ENCODE measurements at places on chromosomes 11 and 22.

GRCh38 chr22:37526376-37526775 lies 7.2 kb upstream of the CARD10 start:
- no peak for DNase-seq

- no peak for DNase-seq
Measured at GRCh38 chr11:117782101-117782500, 14.9 kb downstream of the DSCAML1 start.

DNA sequence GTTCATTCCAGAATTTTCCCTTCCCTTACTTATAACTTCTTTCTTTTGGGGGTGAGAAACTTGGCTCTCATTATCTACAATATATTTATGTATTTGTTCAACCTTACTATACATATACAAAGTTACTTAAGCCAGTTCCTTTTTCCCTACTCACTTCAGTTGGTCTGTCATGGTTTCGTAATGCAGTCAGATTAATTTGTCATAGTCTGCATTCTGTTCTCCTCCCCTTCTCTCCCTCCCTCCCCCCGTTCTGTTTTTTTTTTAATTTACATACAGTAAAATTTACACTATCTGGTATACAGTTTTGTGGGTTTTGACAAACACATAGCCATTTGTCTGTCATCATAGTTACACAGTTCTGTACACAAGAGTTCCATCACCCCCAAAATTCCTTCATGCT lies 71.8 kb upstream of the ADORA2A start:
- DNase-seq, result no peak

GRCh38 chr11:79059141-79059540 lies 381.7 kb downstream of the TENM4 start:
- DNase-seq, result no peak

DNA sequence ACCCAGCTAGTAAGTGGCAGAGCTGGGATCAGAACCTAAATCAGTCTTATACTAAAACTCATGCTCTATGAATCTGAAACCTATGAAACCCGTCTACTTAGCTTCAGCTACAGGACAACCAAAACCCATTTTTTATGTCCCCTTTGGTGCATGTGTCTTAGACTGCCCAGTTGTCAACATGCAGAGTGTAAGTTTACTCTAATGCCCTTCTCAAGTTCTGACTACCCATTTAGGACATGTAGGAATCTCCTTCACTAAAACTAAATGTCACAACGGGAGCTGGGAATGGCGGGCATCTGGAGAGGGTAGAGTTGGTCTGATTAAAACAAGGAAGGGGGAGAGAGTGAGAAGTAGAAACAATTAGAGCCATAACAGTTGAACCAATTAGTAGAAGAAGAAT lies 167.9 kb upstream of the UBASH3B start:
- no peak for DNase-seq

DNA sequence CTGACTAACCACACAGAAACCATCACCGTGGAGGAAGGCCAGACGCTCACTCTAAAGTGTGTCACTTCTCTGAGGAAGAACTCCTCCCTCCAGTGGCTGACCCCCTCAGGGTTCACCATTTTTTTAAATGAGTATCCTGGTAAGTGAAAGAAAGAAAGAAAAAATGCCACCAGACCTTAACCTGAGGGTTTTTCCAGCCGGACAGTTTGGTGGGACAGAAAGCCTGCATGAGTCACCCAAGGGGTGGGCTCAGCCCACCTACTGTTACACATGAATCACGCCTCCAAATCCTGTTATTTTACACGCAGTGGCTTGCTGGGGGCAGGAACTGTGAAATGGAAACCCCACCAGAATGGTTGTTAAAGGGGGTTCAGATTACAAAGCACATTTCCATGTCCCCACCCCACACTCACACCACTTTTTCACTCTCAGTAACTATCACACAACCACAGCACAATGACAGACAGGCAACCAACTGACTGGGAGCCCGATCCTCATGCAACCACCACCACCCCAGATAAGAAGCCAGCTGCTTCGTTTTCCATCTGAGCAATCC lies 11.9 kb downstream of the CRTAM start:
- peak; percentile 60 for DNase-seq

DNA sequence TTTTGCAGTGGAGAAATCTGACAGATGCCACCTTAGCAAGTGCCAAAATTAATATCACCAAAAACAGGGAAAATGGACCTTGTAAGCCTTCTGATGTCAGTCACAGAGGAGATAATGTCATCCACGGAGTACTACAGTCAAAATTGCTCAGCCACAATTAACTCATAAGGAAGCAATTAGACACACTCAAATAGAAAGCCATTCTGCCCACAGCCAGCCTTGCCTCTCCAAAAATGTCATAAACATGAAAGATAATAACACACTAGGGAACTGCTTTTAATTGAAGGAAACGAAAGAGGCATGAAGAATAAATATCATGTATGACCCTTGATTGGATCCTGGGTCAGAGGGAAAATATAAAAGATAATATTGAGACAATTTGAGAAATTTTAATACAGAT lies 505.6 kb upstream of the API5 start:
- no peak for DNase-seq

DNA sequence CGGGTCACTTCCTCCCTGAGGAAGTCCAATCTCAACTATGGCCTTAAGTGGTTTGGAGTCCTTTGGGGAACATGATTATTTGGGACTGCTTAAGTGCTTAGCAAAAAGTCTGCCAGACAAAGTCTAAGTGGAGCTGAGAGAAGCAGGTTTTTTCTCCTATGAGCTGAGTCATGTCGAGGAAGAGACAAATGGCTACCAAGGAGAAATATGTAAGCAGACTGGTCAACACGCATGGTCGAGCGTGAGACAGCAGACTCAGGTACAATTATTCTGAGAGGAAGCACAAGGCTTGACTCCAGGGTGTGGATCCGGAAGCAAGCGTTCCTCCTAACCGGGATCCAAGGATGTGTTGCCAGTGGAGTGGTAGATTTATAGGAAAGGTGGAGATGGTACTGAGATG lies 30.6 kb downstream of the UBASH3B start:
- DNase-seq, result no peak

- DNase-seq, result no peak
Measured at GRCh38 chr11:69245491-69246345, 48.2 kb upstream of the MYEOV start.

GRCh38 chr11:10628508-10629236 lies 60.2 kb upstream of the LYVE1 start:
- no peak for DNase-seq

DNA sequence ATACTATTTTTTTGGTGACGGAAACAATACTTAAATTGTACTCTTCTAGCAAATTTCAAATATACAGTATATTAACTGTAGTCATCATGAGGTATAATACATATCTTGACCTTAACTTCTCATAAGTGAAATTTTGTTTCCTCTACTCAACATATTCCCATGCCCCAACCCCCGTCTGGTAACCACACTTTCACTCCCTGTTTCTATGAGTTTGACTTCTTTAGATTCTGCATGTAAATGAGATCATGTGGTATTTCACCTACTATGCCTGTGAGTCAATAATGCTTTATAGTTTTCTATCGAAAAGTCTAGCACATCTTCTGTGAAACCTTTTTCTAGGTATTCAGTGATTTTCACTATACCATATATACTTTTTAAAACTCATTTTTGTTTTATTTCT lies 663.2 kb downstream of the CNTN5 start:
- DNase-seq, result no peak

GRCh38 chr11:134580610-134580975 lies 168.6 kb upstream of the B3GAT1 start:
- no peak for DNase-seq

DNA sequence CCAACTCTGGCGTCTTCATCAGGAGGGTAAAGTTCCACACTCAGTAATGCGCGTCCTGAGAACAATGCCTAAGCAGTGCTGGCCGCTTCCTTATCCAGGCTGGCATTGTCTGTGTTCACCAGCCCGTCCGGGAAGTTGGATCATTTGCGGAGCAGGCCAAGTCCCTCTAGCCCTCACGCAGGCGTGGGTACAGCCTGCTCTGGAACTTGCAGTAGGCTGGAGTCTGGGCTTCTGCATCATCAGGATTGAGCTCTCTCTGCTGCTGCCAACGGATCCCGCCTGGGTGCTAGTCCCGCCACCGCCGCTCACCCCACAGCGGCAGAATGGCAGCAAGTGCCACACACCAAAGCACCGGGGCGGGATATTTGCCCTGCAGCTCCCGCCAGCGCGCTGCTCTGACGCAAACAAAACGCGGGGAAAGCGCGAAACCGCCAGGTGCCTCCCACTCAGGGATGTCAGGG lies 29.0 kb downstream of the GLYATL1 start:
- DNase-seq, result no peak

DNA sequence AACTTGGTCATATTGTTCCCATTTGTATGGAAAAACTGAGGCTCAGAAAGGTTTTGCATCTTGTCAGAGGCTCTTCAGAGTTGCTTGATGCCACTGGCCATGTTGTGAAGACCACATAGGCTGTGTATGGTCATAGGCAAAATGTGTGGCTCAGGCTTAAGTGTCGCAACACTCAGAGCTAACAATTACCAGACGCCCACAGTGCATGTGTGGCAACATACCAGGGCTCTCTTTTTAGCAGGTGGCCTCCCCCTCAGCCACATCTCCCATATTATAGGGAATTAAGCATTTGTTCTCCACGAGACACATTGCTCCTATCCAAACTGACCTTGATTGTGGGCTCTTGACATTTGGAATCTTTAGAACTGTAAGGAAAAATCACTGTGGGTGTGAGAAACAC lies 802.5 kb downstream of the DLG2 start:
- no peak for DNase-seq

- DNase-seq, result no peak
Measured at GRCh38 chr22:50306753-50307749, at the start of gene PLXNB2. Gene PLXNB2 (minus strand): TSS chr22:50307646. CDS start chr22:50290584, 17,062 bp downstream.

- no peak for DNase-seq
Measured at GRCh38 chr11:12100841-12101242, 9.5 kb upstream of the MICAL2 start.

GRCh38 chr11:75347781-75348566 lies 3.5 kb downstream of the ARRB1 start:
- DNase-seq, result no peak

- DNase-seq, result no peak
Measured at GRCh38 chr11:34978236-34979191, 62.1 kb downstream of the PDHX start.

GRCh38 chr11:133928628-133929059 lies 28.1 kb downstream of the IGSF9B start:
- peak; percentile 35 for DNase-seq

GRCh38 chr22:41469218-41469851 lies 418 bp downstream of the ACO2 start:
- no peak for DNase-seq

DNA sequence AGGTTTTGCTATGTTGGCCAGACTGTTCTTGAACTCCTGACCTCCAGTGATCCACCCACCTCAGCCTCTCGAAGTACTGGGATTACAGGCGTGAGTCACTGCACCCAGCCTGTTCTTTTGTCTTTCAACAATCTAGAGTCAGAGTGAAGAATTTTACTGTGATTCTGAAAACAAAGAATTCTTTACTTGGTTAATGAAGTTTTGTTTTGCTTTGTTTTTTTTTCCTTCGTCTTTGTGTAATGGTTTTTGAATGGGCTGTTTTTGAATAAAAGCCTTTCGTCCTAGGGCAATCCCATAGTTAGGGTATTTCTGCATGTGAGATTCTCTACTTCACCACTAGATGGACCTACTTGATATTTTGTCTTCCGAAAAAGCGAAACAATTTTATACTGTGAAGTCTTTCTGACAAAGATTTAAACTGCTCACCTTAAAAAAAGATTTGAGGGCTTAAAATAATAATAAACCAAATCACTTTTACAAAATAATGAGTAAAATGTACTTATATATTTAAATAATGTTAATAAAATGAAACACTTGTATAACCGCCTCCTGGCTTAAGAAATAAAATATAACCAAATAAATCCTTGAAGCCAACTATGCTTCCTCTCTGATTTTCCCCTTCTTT lies 43.4 kb upstream of the SC5D start:
- no peak for DNase-seq

DNA sequence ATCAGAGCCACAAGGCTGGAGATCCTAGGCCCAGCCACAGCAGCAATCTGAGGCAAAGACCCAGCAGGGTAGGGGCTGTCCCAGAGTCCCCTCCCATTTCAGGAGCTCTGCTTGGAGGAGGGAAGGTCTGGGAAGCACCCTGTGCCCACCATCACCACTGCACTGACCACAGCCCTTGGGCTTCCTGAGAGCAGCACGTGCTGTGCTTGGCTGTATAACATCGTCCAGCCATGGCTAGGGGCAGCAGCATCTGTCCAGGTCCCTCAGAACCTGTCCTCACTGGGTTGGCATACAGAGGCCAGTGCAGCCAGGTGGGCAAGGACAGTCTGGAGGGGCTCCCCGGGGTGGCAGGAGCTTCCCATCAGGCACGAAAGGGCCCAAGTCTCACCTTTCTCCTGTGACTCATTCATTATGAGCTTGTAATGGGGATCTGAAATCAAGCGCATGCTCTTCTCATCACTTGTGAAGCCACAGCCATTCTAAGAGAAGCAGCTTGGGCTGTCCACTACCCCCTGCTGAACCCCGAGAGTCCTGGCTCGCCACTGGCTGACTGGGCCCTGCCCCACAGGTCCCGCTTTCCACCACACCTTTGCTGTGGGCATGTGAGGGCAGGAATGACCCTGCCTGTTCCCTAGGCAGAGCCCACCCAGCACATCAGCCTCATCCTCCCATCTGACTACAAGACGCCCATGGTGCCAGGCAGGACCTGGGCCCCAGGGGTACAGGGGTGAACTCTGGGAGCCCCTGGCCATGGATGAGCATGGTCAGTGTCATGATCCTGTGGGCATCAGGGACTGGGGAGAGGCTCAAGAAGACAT lies 83.3 kb downstream of the MED15 start:
- no peak for DNase-seq

DNA sequence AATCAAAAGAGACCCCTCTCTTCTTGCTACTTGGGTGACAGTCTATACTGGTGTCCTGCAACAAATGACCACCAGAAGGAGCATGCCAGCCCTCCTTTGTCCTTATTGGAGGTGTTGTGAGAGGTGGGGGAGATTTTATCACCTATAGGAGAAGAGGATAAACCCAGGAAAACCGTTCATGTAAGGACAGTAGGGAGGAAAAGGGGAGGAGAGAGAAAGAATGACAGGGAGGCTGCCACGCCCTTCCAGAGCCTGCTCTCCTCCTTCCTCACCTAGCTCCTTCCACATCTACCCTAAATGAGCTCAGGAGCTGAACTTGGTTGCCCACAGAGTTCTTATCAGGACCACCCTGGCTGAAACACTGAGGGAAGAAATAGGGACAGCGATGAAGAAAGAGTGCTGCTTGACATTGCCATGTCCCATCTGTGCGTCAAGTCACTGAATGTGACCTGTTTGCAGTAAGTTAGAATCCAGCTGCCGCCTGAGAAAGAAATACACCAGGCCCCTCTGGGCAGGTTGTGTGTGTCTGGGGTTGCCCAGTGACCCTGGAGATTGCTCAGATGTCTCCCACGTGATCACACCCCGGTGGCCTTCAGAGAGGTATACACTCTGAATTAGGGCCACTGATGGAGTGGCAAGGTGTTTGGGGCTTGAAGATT lies 40.4 kb upstream of the ETS1 start:
- DNase-seq, result peak; percentile 29

DNA sequence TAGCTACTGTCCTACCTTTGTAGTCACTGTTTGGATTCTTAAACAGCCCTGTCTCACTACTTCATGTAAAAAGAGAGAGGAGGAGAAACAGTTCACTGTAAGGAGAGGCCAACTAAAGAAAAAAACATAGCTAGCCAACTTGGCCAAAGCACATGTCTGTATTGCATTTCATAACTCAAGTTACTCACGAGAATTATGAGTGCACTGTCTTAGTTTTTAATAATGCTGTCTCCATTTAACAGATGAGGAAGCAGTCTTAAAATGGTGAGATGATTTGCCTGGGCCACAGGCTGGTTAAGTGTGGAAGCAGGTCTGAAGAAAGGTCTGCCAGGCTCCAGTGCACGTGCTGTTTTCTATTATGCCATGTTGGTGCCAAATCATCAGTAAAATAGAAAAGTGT lies 104.5 kb downstream of the UVRAG start:
- no peak for DNase-seq
